ENCODE measurements at places on chromosomes 1 and 21.

DNA sequence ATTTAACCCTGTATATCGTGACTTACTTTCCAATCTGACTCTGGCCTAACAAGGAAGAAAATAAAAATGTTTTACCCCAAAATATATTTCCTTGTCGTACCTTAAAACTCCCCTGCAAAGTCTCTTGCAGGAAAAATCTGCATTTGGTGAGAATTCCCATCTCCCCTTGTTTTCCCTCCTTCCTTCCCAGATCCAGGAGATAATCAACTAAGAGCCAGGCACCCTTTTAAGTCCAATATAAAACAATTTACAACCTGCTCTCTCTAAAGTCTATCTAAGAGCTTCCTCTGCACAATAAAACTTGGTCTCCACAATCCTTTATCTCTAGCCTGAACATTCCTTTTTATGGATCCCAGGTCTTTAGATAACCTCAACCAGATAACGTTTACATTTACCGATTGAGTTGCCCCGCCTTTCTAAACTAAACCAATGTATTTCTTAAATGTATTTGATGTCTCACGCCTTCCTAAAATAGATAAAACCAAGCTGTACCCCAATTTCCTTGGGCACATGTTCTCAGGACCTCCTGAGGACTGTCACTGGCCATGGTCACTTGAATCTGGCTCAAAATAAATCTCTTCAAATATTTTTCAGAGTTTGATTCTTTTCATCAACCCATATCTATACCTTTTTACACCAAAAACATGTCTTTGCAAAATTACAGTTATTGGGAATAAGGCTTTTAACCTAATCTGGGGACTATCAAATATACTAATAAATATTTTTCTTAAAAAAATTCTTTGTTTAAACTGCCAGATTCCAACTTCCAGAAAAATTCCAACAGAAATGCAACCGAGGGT, 993 bp downstream of the DDX59 start:
- no peak for DNase-seq

DNA sequence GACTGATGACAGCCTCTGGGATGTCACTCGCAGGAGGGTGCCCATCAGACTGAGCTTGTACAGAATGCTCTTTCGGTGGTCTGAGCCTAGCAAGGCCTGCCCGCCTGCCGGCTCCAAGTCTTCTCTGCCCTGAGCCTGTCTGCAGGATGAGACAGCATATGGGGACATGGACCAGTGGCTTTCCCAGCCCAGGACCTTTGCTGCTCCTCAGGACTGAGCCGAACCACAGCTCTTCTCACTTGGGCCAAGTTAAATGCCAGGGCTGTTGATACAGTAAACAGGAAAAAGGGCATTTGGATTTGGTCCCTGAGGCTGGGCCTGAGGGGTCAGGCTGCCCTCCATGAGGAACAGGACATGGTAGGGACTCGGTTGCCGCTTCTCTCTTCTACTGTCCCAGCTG, 64.3 kb upstream of the EPS8L3 start:
- DNase-seq: no peak

GRCh38 chr1:165679282-165680036, 18.9 kb downstream of the ALDH9A1 start:
- DNase-seq: no peak

DNA sequence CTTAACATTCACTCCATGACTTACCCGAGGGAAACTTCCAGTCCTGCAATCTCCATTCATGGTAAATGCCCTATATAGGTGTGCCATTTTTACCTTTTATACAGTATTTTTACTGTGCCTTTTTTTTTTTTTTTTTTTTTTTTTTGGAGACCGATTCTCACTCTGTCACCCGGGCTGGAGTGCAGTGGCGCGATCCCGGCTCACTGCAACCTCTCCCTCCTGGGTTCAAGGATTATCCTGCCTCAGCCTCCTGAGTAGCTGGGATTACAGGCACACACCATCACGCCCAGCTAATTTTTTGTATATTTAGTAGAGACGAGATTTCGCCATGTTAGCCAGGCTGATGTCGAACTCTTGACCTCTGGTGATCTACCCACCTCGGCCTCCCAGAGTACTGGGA, 124.4 kb upstream of the PLPPR4 start:
- no peak for DNase-seq

GRCh38 chr1:41838266-41838665, 80.5 kb downstream of the HIVEP3 start:
- no peak for DNase-seq

GRCh38 chr1:209825591-209826434, 2.0 kb upstream of the UTP25 start:
- DNase-seq: no peak

- no peak for DNase-seq
These were observed 351.2 kb downstream of the MATN1 start for GRCh38 chr1:30371888-30372791.

- no peak for DNase-seq
These were observed 61.4 kb upstream of the TNFSF18 start for GRCh38 chr1:173112129-173112528.

GRCh38 chr1:222897527-222898190, 82.8 kb downstream of the DISP1 start:
- DNase-seq: no peak

GRCh38 chr1:208223136-208223535, 21.0 kb downstream of the PLXNA2 start:
- no peak for DNase-seq

GRCh38 chr21:20883408-20883800, 114.8 kb upstream of the NCAM2 start:
- no peak for DNase-seq

- DNase-seq: no peak
These were observed 3.6 kb downstream of the ZNF362 start for GRCh38 chr1:33259879-33260278.

DNA sequence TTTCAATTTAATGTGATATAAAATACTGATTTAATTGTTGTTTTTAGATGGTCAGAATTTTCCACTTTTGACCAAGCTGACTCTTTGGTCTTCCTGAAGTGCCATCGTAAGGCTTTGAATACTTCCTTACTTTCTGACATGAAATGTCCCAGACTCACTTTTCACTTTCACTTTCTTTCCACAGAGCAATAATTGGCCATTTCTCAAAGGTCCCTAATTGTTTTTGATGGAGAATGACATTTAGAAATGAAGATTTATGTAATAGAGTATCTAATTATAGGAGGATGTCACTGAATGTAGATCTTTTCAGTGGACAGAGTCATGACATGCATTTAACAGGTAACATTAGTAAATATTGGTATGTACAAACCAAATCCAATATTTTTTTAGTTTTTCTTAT, 1141.6 kb downstream of the KCNT2 start:
- no peak for DNase-seq

All from brain microvascular endothelial cell (primary cell).